ENCODE measurements at places on chromosomes 16 and 17. TPM values are rescaled to one million over a fixed set of nuclear protein-coding genes. Genes with fewer than 3 reads are reported as not detected.

DNA sequence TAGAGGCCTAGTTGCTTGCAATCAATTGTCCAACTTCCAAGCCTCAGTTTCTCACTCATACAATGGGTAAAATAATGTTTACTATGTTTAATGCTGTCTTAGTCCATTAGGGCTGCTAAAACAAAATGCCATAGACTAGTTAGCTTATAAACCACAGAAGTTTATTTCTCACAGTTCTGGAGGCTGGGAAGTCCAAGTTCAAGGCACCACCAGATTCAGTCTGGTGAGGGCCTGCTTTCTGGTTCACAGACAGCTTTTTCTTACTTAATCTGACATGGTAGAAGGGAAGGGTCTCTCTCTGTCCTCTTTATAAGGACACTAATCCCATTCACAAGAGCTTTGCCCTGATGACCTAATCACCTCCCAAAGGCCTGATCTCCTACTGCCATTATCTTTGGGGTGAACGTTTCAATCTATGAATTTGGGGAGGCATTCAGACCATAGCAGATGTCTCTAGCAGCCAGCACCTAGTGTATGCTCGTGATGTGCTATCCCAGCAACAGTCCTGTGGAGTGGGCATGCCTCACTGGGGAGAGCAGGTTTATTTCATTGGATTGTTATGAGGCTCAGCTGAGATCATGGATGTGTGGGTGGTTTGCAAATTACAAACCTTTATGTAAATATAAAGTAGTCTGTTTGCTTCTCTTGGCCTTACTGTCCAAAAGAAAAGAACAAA, 25.2 kb downstream of the YPEL2 start:
- no peak for DNase-seq

DNA sequence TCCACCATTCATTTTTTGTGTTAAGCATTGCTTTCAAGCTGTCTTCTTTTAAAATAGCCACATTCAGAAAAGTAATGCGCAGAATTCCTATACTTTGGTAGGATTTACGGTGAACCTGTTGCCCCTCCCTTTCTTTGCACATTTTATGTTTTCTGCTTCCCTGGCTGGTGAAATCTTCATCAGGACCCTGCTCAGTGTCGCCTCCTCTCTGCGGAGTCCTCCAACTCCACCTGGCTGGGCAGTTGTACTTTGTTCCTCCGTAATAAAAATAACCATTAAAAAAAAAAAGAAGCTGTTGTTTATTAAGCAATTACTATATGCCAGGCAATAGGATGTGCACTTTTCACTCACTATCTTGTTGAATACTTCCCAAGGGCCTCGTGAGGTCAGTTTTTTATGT, 2.9 kb downstream of the UMOD start:
- no peak for DNase-seq

DNA sequence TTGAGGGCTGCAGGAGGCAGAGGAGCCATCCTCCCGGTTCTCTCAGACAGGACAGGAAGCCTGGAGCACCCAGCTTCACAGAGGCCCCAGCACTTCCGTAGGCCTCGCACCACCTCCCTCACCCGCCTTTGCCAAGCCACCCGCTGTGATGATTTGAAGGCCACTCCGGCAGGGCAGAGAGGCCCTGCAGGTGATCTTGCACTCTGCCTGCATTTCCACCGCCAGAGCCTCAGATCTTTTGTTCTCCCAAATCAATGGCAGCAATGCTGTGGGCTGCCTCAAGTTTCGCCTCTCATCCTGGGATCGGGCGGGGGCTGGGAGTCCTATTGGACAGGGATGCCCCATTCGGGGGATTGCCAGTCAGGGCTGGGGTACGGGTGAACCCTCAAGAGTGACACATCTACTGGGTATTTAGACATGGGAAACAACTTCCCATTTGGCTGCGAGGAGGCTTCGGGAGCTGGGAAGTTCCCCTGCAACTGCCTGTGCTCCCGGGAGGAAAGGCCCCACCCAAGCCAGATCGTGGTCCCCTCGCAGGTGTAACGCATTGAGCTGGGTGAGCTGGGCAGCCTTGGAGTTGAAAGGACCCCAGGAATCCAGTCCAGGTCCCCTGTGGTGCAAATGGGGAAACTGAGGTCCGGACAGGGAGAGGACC, 34.8 kb upstream of the PEMT start:
- DNase-seq, result no peak

DNA sequence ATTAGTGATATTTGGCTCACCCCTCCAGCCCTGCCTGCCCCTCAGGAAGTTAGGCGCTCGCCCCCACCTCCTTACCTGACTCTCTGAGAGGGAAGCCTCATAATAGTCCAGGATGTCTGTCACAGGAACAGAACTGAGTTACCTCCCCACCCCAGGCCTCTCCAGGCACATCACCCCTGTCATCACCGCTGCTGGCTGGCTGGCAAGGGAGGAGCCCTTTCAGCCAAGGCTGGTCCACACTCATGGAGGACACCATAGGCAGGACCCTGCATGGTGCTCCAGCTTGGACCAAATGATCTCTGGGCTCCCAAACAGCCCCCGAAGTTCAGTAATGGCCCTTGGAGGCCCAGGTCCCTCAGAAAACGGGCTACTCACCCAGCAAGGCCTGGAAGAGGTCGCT, 1.5 kb downstream of the DLG4 start:
- DNase-seq, result no peak

DNA sequence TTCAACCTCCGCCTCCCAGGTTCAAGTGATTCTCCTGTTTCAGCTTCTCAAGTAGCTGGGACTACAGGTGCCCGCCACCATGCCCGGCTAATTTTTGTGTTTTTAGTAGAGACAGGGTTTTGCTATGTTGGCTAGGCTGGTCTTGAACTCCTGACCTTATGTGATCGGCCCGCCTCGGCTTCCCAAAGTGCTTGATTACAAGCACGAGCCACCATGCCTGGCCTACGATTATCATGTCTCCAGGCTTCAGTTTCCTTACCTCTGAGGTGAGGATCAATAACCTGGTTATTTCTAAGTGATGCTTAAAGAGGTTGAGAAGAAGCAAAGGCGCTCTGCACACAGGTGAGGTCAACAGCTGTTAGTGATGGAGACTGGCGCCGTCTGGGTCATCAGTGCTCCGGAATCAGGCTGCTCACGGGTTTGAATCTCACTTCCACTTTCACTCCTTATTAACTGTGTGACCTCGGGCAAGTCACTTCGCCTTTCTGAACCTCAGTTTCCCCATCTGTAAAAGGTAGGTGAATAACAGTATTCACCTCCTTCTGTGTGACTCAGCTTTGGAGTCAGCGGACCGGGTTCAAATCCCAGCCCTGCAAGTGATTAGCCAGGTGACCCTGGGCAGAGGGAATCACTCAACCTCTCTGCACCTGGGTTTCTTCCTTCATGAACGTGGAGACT, 745 bp upstream of the ABCC1 start:
- DNase-seq, result no peak

CBFA2T3 gene
- 5.7 TPM for total RNA-seq

DNA sequence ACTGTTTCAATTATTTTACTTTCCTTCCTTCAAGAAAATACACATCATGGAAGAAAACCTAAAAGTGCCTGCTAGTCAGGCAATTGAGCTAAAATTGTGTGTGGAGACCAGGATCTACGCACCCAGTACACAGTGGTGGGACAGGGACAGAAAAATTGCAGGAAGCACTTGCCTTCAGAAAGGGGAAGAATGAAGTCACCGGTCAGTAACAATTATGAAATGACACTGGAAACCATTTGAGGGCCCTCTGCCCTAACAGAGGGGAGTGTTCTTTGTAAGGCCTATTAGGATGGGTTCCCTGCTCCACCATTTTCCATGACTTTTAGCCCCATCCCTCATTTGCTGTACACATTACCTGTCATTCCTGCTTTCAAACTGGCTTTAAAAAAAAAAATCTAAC, 4.5 kb upstream of the PHAF1 start:
- no peak for DNase-seq

FLYWCH2 gene
- total RNA-seq, result 64.1 TPM

PDILT gene
- not detected for total RNA-seq

DNA sequence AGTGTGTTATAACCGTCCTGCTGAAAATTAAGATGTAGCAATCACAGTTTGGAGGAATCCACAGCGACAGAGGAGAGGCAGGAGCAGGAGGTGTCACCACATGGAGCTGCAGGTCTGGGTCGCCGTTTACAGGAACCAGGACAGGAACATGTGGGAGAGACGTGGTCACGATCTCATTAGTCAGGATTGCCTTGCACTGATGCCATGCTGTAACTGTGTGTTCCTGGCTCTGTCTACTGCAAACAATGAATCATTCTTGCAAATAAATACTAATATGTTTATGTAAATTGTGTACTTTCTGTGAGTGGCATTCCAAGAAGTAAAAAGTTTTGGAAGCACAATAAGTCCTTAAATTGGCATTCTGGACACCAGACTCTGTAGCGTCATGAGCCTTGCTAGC, 271.8 kb downstream of the CPPED1 start:
- no peak for DNase-seq

PRSS22 gene
- total RNA-seq, result not detected

DNA sequence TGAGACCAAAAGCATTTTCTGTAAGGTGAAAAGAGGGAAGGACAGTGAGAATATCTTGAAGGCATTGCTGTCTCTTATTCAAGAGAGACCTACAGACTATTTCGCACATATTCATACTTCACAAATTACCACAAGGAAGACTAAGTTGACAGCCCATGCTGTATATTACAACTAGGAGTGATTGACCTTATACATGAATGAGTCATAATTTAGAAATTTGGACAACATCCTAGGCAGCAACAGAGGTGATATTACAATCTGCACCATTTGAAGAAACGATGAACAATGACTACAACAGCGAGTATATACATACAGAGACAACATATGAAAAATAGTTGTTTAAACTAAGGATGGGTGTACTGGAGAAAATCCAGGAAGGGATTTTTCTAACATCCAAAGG, 971.7 kb downstream of the CDH11 start:
- no peak for DNase-seq

DNA sequence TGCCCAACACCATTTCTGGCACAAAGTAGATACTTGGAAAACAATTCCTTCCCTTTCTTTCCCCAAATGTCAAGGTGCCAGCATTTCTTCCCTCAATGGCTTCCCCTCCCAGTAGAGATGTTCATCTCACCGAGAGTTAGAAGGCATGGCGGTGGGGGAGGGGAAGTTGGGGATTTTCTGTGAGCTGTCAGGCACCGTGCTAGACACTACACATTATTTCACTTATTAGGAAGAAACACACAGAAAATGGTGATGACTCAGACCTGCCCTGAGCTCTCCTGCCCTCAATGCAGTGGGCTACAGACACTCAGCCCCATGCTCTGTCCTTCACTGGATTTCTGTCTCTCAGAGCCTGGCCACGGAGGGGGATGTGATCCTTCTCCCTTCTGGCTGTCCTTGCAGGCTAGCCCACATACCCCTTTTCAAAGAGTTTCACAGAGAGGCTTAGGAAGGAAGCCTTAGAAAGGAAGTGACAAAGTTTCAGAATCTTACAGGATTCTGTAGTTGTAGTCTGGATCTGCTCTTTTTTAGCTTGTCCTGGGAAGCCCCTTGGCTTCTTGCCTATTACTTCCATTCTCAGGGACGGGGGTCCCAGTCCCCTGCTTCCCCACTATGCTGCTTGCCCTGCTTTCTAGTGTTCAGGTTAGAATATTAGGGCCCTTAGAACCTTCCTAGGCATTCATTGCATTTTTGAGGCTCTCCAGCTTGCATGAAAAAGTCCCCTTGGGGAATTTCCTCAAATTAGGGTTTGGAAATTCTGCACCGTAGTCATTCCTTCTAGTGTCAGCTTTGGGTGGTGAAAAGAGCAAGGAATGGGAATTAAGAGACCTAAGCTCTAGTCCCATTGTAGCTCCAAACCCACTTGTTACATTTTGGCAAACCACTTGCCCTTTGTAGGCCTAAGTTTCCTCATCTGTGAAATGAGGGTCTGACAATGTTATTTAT, 12.2 kb upstream of the CCL5 start:
- DNase-seq, result no peak

GRCh38 chr17:7631398-7632380, 1.8 kb downstream of the SHBG start:
- DNase-seq, result no peak

GRCh38 chr16:27974896-27975540, 88.5 kb downstream of the GSG1L start:
- DNase-seq, result no peak

TEX14 gene
- total RNA-seq, result 0.09 TPM

PRAC2 gene
- total RNA-seq, result not detected
